ENCODE measurements at places on chromosomes 6 and 20. TPM values are rescaled to one million over a fixed set of nuclear protein-coding genes. Genes with fewer than 3 reads are reported as not detected.

GRCh38 chr6:19824058-19824807 lies 12.9 kb upstream of the ID4 start:
- DNase-seq = no peak

DNA sequence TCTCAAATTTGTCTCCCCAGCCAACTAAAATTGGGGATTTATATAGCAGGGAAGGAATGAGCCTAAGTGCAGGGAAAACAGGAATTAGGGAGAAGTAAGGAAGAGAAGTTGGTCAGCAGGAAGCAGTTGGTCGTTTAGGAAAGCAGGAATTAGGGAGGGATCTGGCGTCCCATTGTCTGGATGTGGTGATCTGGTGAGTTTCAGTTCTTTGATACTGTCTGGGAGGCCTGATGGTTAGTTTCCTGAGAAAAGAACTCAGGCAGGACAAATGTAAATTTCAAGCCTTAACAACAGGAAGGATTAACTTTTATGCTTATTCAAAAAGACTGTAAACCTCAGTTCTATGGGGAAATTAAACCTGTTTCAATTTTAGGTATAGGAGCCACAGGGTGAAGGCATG lies 116.2 kb upstream of the PRL start:
- no peak for DNase-seq

WFDC2 gene
- 430 TPM for polyA plus RNA-seq

- DNase-seq = no peak
Measured at GRCh38 chr6:107075951-107076381, 39.3 kb downstream of the BEND3 start.

DNA sequence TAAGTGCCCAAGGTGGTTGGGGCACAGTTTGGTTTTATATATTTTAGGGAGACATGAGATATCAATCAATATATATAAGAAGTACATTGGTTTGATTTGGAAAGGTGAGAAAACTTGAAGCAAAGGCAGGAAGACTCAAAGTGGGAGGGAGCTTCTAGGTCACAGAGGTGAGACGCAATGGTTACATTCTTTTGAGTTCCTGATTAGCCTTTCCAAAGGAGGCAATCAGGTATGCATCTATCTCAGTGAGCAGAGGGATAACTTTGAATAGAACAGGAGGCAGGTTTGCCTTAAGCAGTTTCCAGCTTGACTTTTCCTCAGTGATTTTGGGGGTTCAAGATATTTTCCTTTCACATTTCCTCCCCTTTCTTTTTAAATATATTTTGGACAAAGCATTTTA lies 58.0 kb upstream of the SLC35F1 start:
- no peak for DNase-seq

- no peak for DNase-seq
Measured at GRCh38 chr6:22240025-22240424, 56.8 kb downstream of the PRL start.

GRCh38 chr6:155454471-155454870 lies 1.2 kb downstream of the NOX3 start:
- DNase-seq = no peak

- DNase-seq = no peak
Measured at GRCh38 chr20:54058420-54059139, 11.8 kb downstream of the BCAS1 start.

BHLHE23 gene
- polyA plus RNA-seq = not detected

ETV7 gene
- polyA plus RNA-seq = 1.5 TPM

SLCO4A1 gene
- 24.8 TPM for polyA plus RNA-seq

- no peak for DNase-seq
Measured at GRCh38 chr6:44522871-44523270, 135.4 kb downstream of the CDC5L start.

DNA sequence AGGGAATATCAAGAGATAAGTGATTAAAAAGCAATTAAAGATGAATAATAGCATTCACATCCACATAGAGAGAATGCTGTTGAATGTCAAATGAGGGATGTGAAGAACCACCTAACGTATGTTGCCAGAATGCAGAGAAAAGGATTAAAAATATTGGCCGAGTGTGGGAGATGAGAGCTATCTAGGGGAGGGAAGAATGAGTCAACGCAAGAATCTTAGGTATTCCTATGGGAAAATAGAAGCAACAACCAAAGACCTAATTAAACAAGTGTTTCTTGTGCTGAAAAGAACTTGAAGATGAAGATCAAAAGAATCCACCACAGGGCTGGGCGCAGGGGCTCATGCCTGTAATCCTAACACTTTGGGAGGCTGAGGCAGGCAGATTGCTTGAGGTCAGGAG lies 12.2 kb upstream of the RSPH3 start:
- DNase-seq = no peak

MYB gene
- 0.18 TPM for polyA plus RNA-seq

DEFB124 gene
- 0.52 TPM for polyA plus RNA-seq

GRCh38 chr6:68317366-68317765 lies 317.7 kb upstream of the ADGRB3 start:
- DNase-seq = no peak

DNA sequence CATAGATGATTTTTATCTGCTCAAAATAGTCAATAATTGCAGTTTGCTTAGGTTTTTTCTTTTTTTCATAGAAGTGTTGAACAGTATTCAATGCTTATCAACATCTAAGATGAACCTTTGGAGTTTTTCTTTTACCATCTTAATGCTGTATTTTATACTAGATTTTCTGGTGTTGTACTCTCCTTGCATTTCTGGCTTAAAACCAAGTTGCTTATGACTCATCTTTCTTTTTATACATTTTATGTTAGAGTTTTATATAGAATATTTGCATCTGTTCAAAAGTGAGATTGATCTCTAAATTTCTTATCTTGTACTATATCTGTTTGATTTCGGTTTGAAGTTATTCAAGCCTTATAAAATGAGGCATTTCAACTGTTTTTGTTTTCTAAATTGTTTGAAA lies 232.5 kb downstream of the RFPL4B start:
- no peak for DNase-seq

SIRPG gene
- 0.49 TPM for polyA plus RNA-seq

GRCh38 chr6:139064981-139065665 lies 36.6 kb downstream of the ABRACL start:
- DNase-seq = no peak

TSPYL1 gene
- 56.0 TPM for polyA plus RNA-seq

GRCh38 chr6:151213352-151213751 lies 26.4 kb upstream of the AKAP12 start:
- no peak for DNase-seq

RALGAPA2 gene
- polyA plus RNA-seq = 15.3 TPM

- DNase-seq = no peak
Measured at GRCh38 chr20:548906-549305, 5.3 kb upstream of the CSNK2A1 start.

DNA sequence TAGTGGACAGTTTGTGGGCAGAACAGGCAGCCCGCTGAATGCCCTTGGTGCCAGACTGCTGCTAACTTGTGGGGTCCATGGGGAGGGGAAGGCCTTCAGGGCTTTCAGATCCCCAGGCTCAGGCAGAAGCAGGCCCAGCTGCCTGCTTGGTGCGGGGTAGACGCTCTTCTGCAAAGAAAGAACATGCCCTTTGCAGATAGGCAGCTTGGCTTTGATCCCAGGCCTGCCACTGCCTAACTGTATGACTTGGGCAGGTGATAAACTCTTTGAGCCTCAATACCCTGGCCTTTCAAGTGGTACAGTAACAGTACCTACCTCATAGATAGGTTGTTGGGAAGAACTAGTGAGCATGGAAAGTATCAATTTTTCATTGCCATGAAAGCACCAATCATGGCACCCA lies 28.4 kb downstream of the CHMP4B start:
- no peak for DNase-seq

DNA sequence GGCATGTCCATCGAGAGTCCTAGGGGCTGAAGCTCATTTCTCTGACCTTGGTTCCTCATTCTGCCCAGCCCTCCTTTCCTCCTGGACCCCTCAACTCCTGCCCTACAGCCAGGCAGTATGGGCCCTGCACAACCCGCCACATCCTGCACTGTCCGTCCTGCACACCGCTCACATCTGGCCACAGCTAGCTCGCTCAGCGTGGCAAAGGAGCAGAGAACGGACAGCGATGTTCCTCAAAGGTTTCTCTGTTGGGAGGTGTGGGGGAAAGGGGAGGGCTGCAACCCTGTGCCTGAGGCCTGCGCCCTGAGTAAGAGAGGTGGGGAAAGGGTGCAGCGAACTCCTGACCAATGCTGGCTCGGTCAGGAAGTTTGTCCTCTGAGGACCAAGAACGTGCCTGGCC lies 90.1 kb downstream of the PXDC1 start:
- no peak for DNase-seq

DNA sequence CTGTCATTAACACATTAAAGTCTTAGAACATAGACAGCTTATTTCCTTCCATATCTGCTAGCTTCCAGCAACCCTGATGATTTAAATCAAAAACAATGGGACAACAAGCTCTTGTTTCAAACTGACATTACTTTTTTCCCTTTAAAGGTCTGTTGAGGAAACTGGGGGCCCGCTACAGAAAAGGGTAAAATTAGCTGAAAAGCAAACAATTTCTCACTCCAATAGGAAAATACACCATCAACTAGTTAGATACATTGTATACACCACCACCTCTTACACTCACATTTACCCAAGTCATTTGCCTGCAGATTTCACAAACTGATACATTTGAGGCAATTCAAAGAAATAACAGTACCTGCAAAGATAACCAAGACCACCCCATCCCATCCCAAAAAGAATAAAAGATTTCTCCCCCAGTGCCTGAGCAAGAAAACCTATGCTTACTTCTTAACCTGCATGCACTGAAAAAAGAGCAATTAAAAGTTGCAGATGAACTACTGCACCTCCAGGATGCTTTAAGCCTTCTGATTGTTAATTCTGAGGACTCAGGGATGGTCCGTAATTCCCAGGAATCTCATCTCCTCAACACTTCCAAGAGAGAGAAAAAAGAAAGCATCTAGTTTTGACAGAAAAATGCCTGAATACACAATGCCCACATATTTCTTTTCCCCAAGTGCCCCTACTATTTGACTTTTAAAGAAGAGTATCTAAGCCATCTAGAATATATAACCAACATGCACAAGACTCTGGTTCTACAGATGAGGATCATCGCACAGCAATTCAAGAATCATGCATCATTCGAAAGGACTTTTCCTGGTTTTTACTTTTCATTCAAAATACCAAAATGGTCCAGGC lies 5.6 kb downstream of the ZMYND8 start:
- no peak for DNase-seq

SLC22A2 gene
- 0.05 TPM for polyA plus RNA-seq

DNA sequence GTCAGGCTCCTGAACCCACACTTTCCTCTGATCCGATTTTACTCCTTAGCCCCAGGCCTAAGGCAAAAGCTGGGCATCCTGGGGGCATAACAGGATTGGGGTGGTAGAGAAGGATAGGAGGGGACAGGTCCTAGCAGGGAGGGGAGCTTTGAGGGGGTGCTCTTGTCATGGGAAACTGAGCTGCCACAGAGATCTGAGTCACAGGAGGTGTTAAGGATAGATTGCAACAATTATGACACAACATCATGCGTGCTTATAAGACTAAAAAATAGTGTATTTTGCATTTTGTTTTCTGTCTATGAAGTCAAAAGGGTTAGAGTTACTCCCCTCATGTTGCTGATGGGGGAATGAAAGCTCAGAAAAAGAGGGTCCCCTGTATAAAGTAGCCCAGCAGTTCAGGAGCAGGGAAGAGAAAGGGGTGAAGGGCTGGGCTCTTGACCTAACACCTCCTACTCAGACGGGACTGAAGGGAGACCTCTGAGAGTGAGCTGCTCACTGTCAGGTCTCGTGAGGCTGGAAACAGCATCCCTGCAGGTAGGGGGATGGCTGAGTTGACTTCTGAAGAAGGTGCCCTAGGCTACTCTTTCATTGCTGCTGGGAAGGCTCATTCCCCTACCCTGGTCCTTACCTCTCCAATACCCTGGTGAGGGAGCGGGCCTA lies 2.0 kb downstream of the GLP1R start:
- no peak for DNase-seq

DNA sequence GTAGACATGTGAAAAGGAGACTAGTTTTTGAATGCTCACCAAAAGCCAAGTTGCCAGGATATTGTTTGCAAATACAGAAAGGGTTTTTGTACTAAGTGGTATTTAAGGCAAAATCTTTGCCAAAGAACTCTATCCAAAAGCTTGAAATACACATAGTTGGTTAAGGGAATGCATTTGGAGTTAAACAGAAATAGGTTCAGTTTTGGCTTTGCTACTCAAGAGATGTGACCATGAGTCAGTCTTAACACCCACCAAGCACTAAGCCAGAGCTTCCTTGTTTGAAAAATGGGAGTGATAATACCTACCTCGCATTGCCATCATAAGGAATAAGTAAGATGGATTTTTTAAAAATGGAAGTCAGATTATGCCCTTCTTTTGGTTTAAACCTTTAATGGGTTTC lies 191.7 kb upstream of the LAMP5 start:
- no peak for DNase-seq

SAMD10 gene
- 3.8 TPM for polyA plus RNA-seq

AIF1 gene
- 41.7 TPM for polyA plus RNA-seq

MYMX gene
- polyA plus RNA-seq = 0.28 TPM

DNA sequence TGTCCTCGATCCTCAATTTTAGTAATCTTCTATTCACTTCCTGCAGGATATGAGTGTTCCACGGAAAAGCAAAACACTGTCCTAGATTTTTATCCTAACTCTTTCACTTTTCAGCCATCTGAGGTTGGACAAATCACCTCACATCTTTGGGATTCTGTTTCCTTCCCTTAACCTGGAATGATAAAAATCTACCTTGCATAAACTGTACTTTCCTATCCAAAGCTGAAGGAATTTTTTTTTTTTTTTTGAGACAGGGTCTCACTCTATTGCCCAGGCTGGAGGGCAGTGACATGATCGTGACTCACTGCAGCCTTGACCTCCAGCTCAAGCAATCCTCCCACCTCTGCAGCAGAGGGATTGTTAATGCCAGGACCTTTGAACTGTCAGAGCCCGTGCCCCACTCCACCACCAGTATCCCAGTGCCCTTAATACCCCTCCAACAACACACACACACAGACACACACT lies 20.5 kb downstream of the CAPN11 start:
- no peak for DNase-seq

COX4I2 gene
- polyA plus RNA-seq = 10.1 TPM

TXLNB gene
- polyA plus RNA-seq = 0.58 TPM

GRCh38 chr6:61867635-61868034 lies 418.4 kb downstream of the KHDRBS2 start:
- DNase-seq = no peak
